Pancreas (tissue), 10 donors: ENCODE measurements at places on chromosomes 2 and 18. TPM values are rescaled to one million over a fixed set of nuclear protein-coding genes. Genes with fewer than 3 reads are reported as not detected.

DNA sequence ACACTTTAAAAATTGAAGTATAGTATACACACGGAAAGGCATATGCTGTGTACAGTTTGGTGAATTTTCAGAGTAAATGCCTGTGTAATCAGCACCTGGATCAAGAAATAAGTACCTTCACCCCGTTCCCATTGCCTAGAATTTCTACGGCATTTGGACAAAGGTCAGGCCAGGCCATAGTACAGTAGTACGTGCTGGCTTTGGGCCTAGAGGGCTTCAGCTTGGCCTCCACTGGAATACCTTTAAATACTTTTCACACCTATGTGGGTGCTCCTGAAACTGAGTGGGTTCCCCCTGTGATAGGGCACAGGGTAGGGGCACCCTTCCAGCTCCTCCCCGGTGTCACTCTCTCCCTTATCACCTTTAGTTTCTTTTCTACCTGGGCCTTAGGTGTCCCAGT is 26.5 kb downstream of the TET3 start:
- H3K4me3 ChIP-seq: no peak overlapping the region
- no peak overlapping the region for H3K27ac ChIP-seq
- DNase-seq: no peak
- no peaks in the 10 kb centered on the region for H3K36me3 ChIP-seq
- peaks cover 4% of the 10 kb centered on the region for H3K4me1 ChIP-seq

DNA sequence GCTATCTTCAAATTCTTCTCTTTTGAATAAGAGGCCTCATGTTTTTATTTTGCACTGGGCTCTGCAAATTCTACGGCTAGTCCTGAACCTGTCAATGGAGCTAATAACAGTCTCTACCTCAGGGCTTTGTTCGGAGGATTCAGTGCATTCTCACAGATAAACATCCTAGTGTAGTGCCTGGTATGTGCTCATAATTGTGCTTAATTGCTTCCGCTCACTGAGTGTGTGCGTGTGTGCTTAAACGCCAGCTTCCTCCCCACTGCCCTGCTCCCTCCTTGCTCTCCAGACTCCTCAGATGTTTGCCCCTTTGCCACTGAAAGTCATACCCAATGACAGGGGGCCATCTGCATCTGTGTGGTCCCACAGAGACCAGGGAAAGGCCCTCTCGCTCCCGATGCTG is 6.7 kb downstream of the GYPC start:
- H3K27ac ChIP-seq: no peak overlapping the region
- no peaks in the 10 kb centered on the region for H3K36me3 ChIP-seq
- H3K27me3 ChIP-seq: no peaks in the 10 kb centered on the region
- H3K4me3 ChIP-seq: no peak overlapping the region
- no peak for DNase-seq
- H3K4me1 ChIP-seq: peaks cover 10% of the 10 kb centered on the region

- H3K27me3 ChIP-seq: no peaks in the 10 kb centered on the region
- H3K4me1 ChIP-seq: no peaks in the 10 kb centered on the region
- no peak overlapping the region for H3K27ac ChIP-seq
- no peak overlapping the region for H3K4me3 ChIP-seq
- no peak for DNase-seq
Measured at GRCh38 chr2:148342086-148342485, 302.5 kb upstream of the EPC2 start.

DNA sequence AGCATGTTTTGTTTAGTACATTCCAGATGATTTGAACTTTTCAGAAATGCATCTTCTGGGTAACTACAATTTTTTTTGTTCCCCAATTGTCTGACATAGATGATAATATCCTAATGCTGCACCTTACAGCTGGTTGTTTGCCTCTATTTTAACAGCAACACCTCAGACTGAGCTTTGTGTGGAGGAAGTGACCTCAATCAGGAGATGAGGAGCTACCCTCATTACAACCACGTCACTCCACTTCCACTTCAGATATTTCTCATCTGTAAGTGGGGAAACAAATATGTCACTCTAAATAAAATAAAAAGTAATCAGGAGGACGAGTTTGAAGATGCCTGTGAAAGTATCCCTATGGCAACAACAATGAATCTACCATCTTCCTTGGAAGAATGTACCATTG is 12.1 kb upstream of the SRSF7 start:
- no peaks in the 10 kb centered on the region for H3K27me3 ChIP-seq
- no peak overlapping the region for H3K4me3 ChIP-seq
- no peak overlapping the region for H3K27ac ChIP-seq
- no peaks in the 10 kb centered on the region for H3K36me3 ChIP-seq
- no peak for DNase-seq

GRCh38 chr18:32974421-32975162 is 201.8 kb upstream of the KLHL14 start:
- H3K27me3 ChIP-seq: no peaks in the 10 kb centered on the region
- H3K4me1 ChIP-seq: no peaks in the 10 kb centered on the region
- H3K4me3 ChIP-seq: no peak overlapping the region
- no peak for DNase-seq
- H3K36me3 ChIP-seq: no peaks in the 10 kb centered on the region

- H3K4me3 ChIP-seq: no peak overlapping the region
- H3K36me3 ChIP-seq: peaks cover 3% of the 10 kb centered on the region
- no peak for DNase-seq
- no peak overlapping the region for H3K27ac ChIP-seq
- no peaks in the 10 kb centered on the region for H3K4me1 ChIP-seq
Measured at GRCh38 chr2:135903650-135904049, 27.4 kb upstream of the MCM6 start.

- H3K27me3 ChIP-seq: no peaks in the 10 kb centered on the region
- H3K4me1 ChIP-seq: peaks cover 33% of the 10 kb centered on the region
- H3K36me3 ChIP-seq: no peaks in the 10 kb centered on the region
- H3K4me3 ChIP-seq: no peak overlapping the region
- H3K27ac ChIP-seq: no peak overlapping the region
Measured at GRCh38 chr18:62767836-62768557, 52.7 kb downstream of the PHLPP1 start.

GRCh38 chr2:3730646-3731045 is 27.3 kb downstream of the DCDC2C start:
- no peak overlapping the region for H3K4me3 ChIP-seq
- H3K27me3 ChIP-seq: no peaks in the 10 kb centered on the region
- H3K4me1 ChIP-seq: no peaks in the 10 kb centered on the region
- H3K36me3 ChIP-seq: no peaks in the 10 kb centered on the region

GRCh38 chr2:44736270-44736942 is 205.1 kb upstream of the SIX3 start:
- no peak overlapping the region for H3K4me3 ChIP-seq
- H3K36me3 ChIP-seq: no peaks in the 10 kb centered on the region
- H3K4me1 ChIP-seq: no peaks in the 10 kb centered on the region
- DNase-seq: no peak
- no peaks in the 10 kb centered on the region for H3K27me3 ChIP-seq

DNA sequence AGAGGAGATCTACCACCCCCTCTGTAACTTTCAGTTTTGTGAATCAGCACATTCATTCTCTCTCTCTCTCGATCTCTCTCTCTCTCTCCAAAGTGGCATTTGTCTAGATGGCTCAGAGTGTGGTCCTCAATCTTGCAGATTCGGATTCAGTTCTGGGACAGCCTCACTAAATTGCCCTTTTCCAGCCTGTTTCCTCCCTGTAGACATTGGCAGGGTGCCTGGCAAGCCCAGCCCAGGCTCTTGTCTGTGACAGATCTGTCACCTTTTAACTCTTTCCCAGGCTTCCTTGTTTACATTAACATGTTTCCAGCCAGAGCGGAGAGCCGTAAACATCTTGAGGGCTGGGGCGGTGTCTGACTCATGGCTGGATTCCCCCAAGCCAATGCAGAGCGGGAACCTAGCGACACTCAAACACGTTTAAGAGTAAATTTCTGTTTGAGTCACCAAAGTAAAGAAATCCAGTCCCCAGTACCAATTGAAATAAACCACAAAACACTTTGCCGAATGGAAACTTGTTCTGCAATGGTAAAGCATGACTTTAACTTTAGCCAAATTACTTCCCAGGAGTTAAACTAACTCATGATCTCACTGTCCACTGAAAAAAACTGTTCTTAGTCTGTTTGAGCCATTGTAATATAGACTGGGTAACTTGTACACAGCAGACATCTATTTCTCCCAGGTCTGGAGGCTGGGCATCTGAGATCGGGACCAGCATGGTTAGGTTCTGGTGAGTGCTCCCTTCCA is 6.6 kb upstream of the CYP27C1 start:
- no peaks in the 10 kb centered on the region for H3K4me1 ChIP-seq
- H3K4me3 ChIP-seq: no peak overlapping the region
- no peak for DNase-seq

- DNase-seq: no peak
- no peaks in the 10 kb centered on the region for H3K27me3 ChIP-seq
- H3K27ac ChIP-seq: no peak overlapping the region
- peaks cover 6% of the 10 kb centered on the region for H3K4me1 ChIP-seq
- H3K4me3 ChIP-seq: no peak overlapping the region
Measured at GRCh38 chr18:24060644-24061043, 46.1 kb downstream of the TTC39C start.

- DNase-seq: no peak
- no peaks in the 10 kb centered on the region for H3K4me1 ChIP-seq
- H3K36me3 ChIP-seq: no peaks in the 10 kb centered on the region
- no peaks in the 10 kb centered on the region for H3K27me3 ChIP-seq
- H3K4me3 ChIP-seq: no peak overlapping the region
Measured at GRCh38 chr2:101983928-101984327, 7.8 kb upstream of the IL1R2 start.

DNA sequence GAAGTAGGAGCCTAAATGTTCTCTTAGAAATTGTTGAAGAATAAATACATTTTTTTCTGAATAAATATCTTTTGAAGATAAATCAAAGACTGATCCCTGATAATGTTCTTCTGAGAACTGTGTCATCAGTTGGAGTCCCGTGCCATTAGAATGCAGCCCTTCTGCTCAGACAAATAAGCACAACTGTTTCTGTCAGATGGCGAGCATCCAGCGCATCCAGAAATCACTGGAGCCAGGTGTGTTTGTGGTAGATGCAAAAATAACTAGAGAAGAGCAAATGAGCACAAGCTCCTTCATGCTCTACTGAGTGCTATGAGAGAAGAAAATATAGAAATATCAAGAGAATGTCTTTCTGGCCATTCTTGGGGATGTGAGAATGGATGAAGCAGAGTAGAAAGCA is 573.7 kb downstream of the THSD7B start:
- no peaks in the 10 kb centered on the region for H3K36me3 ChIP-seq
- H3K4me1 ChIP-seq: no peaks in the 10 kb centered on the region
- DNase-seq: no peak
- no peaks in the 10 kb centered on the region for H3K27me3 ChIP-seq
- no peak overlapping the region for H3K4me3 ChIP-seq

DNA sequence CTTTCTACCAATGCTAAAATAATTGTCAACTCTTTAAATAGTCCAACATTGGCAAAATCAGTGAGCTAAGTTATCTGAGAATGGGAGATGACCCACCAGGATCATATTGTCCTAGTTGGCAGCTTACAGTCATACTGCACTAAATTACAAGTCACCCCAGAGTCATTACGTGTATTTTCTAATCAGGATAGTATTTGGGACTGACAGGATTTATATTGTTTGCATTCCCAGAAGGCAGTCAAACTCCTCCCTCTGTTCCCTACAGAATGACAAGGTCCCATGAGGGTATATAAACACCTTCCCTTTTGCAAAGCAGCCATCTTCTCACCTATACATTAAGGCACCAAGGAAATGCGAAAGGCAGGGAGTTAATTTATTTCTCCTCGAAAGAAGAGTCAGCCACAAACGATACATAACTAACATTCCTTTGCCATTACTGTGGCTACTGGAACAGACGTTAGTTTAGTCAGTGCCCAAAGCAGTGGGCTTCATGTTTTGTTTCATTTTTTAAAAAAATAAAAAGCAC is 125.3 kb downstream of the ANTXR1 start:
- no peak for DNase-seq
- no peak overlapping the region for H3K4me3 ChIP-seq
- no peaks in the 10 kb centered on the region for H3K27me3 ChIP-seq
- H3K27ac ChIP-seq: no peak overlapping the region
- H3K36me3 ChIP-seq: no peaks in the 10 kb centered on the region
- no peaks in the 10 kb centered on the region for H3K4me1 ChIP-seq

DNA sequence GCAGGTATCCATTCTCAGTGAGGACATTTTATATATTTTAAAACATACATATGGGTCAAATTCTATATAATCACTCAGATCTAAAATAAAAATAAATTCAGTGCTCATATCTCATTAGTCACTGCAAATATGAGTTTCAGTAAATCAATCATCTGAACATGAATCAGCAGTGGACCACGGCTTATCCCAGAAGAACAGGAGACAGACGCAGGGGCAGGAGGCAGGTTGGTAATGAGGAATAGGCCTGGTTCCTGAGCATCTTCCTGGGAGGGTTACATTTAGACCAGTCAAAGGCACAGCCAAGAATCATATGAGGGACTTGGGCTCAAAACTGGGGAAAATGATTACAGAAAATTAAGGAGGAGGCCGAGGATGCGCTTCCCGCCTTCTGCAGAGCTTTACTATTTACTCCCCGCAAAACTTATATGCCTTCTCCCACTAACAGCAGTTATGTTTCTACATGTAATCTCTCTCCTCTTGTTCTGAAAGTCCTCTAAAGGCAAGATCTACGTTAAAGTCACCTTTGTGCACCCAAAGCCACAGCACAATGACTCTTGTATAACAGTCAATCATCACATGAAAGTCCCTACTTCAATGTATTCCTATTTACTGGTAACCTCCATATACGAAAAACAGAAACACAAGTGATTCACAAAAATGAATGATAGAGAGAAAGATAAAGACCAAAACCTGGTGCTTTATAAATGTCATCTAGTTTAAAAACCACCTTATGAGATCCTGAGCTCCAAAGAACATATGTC is 35.1 kb downstream of the SH3YL1 start:
- no peak overlapping the region for H3K27ac ChIP-seq
- DNase-seq: no peak
- H3K4me3 ChIP-seq: no peak overlapping the region
- peaks cover 12% of the 10 kb centered on the region for H3K4me1 ChIP-seq

DNA sequence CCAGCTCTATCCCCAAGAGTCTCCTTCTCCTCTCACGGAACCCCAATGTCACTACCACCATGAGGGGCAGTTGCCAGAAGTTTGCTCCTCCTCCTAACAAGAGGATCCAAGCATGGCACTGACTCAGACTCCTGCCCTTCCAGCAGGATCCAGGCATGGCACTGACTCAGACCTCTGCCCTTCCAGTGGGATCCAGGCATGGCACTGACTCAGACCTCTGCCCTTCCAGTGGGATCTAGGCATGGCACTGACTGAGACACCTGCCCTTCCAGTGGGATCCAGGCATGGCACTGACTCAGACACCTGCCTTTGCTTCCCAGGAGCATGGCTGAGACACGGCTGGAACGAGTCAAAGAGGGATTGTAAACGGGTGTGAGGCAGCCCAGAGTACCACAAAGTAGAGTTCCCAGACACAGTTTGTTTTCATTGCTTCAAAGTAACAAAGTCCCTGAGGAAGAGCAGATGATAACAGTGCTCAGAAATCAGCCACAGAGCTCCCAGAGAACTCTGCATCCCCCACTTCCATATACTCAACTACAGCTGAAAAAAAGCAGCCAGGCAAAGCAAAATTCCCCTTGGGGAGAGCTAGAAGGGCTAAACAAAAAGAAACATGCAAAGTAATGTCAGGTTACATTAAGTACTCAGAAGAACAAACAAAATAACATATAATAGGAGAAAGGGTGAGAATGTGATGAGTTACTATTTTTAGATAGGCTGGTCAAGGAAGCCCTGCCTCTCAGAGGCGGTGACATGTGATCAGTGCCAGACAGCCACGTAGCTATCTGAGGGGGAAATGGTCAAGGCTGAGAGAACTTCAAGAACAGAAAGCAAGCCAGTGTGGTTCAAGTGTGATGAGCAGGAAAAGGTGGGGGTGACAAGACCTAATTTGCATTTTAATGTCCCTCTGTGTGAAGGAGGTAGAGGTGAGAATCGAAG is 3.0 kb downstream of the BUB1 start:
- H3K4me1 ChIP-seq: peaks cover 7% of the 10 kb centered on the region
- H3K4me3 ChIP-seq: no peak overlapping the region
- no peaks in the 10 kb centered on the region for H3K27me3 ChIP-seq
- H3K36me3 ChIP-seq: no peaks in the 10 kb centered on the region
- no peak overlapping the region for H3K27ac ChIP-seq

CBLN2 gene
- 0.05 TPM for polyA plus RNA-seq

RESP18 gene
- not detected for polyA plus RNA-seq

MRPS5 gene
- polyA plus RNA-seq: 55.2 TPM

SCG2 gene
- polyA plus RNA-seq: 189 TPM
